ENCODE measurements at places on chromosomes 1 and 21. TPM values are rescaled to one million over a fixed set of nuclear protein-coding genes. Genes with fewer than 3 reads are reported as not detected.

The TCEA3 gene
- not detected for total RNA-seq

The ST6GALNAC5 gene
- total RNA-seq = not detected

The TAS1R1 gene
- not detected for total RNA-seq

The PCSK9 gene
- total RNA-seq = 4.1 TPM

The CD34 gene
- not detected for total RNA-seq

The KRTAP7-1 gene
- total RNA-seq = not detected

The FAM110D gene
- total RNA-seq = 0.03 TPM

The KIF17 gene
- total RNA-seq = 1.4 TPM

The AMPD1 gene
- total RNA-seq = not detected

The BARHL2 gene
- not detected for total RNA-seq

The TEX38 gene
- total RNA-seq = not detected

The PGLYRP3 gene
- total RNA-seq = not detected

The CRP gene
- total RNA-seq = not detected

The SPATA21 gene
- 0.17 TPM for total RNA-seq

The KRTAP20-2 gene
- not detected for total RNA-seq

The SPRR1B gene
- total RNA-seq = not detected

The RNU1-3 gene
- total RNA-seq = not detected

The XCL2 gene
- total RNA-seq = not detected

The LZIC gene
- total RNA-seq = 21.6 TPM

The MYOG gene
- not detected for total RNA-seq

The ZBTB8OS gene
- total RNA-seq = 36.2 TPM

The MPZ gene
- not detected for total RNA-seq

The PDC gene
- not detected for total RNA-seq

The CENPF gene
- 79.8 TPM for total RNA-seq

The AMY1A gene
- total RNA-seq = not detected

The RAP1GAP gene
- total RNA-seq = 13.8 TPM

The MYCL gene
- total RNA-seq = 1.4 TPM

The TENT5C gene
- total RNA-seq = 0.09 TPM

The DRAXIN gene
- total RNA-seq = 0.17 TPM

The SELL gene
- total RNA-seq = 0.29 TPM

The C21orf91 gene
- total RNA-seq = 3.3 TPM

The AK5 gene
- 8.1 TPM for total RNA-seq

The PRKAA2 gene
- total RNA-seq = 2.7 TPM

The TBCE gene
- total RNA-seq = 44.7 TPM

The ENAH gene
- 75.4 TPM for total RNA-seq

The TSPAN2 gene
- 1.8 TPM for total RNA-seq

The FAM177B gene
- not detected for total RNA-seq

The CYP4Z1 gene
- total RNA-seq = not detected

The THEM5 gene
- not detected for total RNA-seq

The ZNF436 gene
- total RNA-seq = 5.7 TPM

The MASP2 gene
- total RNA-seq = 0.07 TPM

The BTBD19 gene
- 3.0 TPM for total RNA-seq

The TNFRSF1B gene
- 0.28 TPM for total RNA-seq

The VANGL1 gene
- 22.7 TPM for total RNA-seq

The FAM72D gene
- total RNA-seq = 6.7 TPM

The AGT gene
- 0.14 TPM for total RNA-seq

The KRTAP21-2 gene
- not detected for total RNA-seq

The RSBN1 gene
- total RNA-seq = 4.7 TPM

The NBPF6 gene
- total RNA-seq = not detected

The LIN28A gene
- not detected for total RNA-seq

The SLAMF1 gene
- total RNA-seq = not detected

The PWP2 gene
- total RNA-seq = 1.7 TPM

The IRF6 gene
- 0.28 TPM for total RNA-seq

The ROR1 gene
- 13.1 TPM for total RNA-seq

The PLA2G2D gene
- not detected for total RNA-seq

The CHI3L2 gene
- total RNA-seq = 0.40 TPM

The SETSIP gene
- not detected for total RNA-seq

The TDRD5 gene
- 0.02 TPM for total RNA-seq
